KBM-7 (cell line): ENCODE measurements at places on chromosomes 4 and X.

- no peak for DNase-seq
Measured at GRCh38 chr4:78570117-78570516, 18.5 kb downstream of the ANXA3 start.

DNA sequence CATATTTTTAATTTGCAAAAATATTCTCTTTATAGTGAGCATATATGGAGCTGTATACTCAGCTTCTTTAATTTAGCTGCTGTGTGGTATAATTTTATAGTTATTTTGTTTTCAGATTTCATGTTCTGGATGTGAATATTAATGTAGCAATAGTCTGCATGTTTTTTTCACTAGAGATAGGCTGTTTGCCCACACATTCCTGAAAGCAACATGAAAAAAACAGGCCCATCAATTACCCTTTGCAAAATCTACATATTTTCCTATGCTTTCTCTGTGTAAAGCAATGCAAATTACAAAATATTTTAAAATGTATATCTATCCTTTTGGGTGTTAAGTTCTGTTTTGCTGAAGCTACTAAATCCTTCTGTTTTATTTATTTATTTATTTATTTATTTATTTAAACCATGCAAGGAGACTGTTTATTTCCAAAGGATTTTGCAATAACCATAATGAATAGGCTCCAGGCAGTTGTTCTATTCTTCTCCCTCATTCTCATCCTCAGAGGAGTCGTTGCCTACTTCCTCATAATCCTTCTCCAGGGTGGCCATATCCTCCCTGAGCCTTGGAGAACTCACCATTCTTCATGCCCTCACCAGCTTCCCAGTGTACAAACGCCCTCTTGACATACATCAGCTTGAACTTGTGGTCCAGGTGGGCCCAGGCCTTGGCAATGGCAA is 277.1 kb downstream of the ANKRD50 start:
- DNase-seq: no peak

GRCh38 chrX:39773923-39774773 is 323.6 kb downstream of the BCOR start:
- no peak for DNase-seq

GRCh38 chrX:108541286-108541685 is 101.6 kb downstream of the COL4A5 start:
- DNase-seq: no peak

GRCh38 chr4:103073792-103074438 is 2.6 kb downstream of the SLC9B2 start:
- DNase-seq: no peak

DNA sequence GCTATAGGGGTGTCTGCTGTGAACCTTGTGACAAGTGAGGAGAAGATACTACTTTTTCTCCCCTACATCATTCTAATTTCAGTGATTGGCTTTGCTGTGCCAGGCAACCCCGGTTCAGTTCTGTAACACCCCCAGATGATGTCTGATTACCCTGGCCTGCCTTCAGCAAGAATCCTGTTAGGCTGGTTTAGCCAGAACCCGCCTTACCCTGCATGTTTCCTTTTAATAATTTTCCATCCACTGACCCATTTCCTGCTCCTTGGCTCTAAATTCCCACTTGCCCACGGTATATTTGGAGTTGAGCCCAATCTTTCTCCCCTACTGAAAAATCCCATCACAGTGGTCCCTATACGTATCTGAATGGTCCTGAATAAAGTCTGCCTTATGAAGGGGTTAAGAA is 46.5 kb upstream of the HPSE start:
- DNase-seq: no peak
